Brain pericyte (primary cell): ENCODE measurements at places on chromosomes 3 and 15.

DNA sequence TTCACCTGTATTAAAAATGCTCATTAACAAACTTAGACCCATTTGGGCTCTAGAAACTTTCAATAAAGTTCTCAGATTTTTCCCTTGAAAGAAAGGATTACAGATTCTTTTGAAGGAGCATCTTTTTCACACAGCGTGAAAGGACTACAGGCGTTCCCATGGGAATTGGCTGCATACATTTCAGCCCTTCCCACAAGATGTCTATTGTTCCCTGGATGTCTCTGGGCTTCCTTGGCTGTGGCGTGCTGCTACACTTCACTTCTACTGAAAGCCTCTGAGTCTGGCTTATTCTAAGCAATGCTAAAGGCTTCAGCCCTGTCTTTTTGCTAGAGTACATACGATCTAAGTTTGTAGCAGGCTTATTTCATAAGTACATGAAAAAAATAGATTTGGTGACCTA lies 1.4 kb downstream of the VEPH1 start:
- no peak for DNase-seq

- DNase-seq, result no peak
Measured at GRCh38 chr15:49855917-49856637, 235.2 kb downstream of the DTWD1 start.

DNA sequence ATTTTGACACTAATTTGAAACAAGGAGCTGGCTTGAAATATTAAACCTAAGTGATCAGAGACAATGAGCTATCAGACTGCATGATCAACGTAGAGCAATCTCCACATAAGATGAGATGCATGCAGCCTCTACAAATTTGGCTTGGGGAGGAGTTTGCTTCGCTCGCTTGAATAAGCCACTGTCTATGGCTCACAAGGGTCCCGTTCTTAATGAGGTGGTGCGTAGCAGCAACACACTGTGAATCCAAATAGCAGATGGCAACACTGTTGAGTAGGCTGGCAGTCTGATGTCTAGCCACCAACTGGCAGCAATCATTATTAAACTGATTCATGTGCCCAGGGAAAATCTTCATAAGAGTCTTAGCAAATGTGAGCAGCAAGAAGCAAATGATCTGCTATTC lies 125.4 kb upstream of the CCDC54 start:
- no peak for DNase-seq

GRCh38 chr15:73786538-73786937 lies 33.4 kb upstream of the INSYN1 start:
- DNase-seq, result no peak

GRCh38 chr15:89150287-89150686 lies 62.0 kb downstream of the ABHD2 start:
- no peak for DNase-seq
